ENCODE measurements at places on chromosomes 6 and 20. TPM values are rescaled to one million over a fixed set of nuclear protein-coding genes. Genes with fewer than 3 reads are reported as not detected.

The RTF2 gene
- polyA plus RNA-seq: 101 TPM

The PHACTR1 gene
- 7.0 TPM for polyA plus RNA-seq

The IPCEF1 gene
- polyA plus RNA-seq: 1.2 TPM

The SEMG1 gene
- not detected for polyA plus RNA-seq

The PSORS1C2 gene
- not detected for polyA plus RNA-seq

The NFYA gene
- 23.5 TPM for polyA plus RNA-seq

The NXT1 gene
- polyA plus RNA-seq: 10.5 TPM

The CST4 gene
- polyA plus RNA-seq: not detected

The OPN5 gene
- polyA plus RNA-seq: 0.15 TPM

The SLA2 gene
- polyA plus RNA-seq: 0.32 TPM

The CST2 gene
- not detected for polyA plus RNA-seq

- no peak for DNase-seq
Observed at GRCh38 chr6:40894962-40895799, 143.8 kb downstream of the UNC5CL start.

- DNase-seq: no peak
Observed at GRCh38 chr6:122714059-122714458, 65.5 kb upstream of the FABP7 start.

GRCh38 chr6:150996968-150997367 is 131.5 kb downstream of the MTHFD1L start:
- no peak for DNase-seq

GRCh38 chr6:97059473-97059872 is 134.9 kb downstream of the KLHL32 start:
- DNase-seq: no peak

DNA sequence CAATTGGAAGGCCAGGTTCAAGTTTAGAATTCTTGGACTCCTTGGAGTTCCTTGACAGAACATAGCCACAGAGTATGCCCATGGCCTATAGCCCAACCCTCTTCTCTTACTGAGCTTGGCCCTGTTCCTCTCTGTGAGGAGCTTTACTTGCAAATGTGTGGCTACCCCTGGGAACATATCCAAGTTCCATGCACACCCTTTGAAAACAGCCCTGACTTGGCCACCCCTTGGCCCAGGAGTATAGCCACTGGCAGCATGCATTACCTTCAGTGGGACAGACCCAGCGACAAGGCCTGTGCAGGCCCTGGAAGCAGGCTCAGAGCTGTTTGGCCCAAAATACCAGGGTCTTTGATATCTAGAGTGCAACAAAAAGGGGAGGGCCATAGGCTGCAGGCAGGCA is 19.5 kb upstream of the MAS1 start:
- DNase-seq: no peak

- DNase-seq: no peak
Observed at GRCh38 chr6:100188754-100189153, 194.7 kb upstream of the MCHR2 start.

DNA sequence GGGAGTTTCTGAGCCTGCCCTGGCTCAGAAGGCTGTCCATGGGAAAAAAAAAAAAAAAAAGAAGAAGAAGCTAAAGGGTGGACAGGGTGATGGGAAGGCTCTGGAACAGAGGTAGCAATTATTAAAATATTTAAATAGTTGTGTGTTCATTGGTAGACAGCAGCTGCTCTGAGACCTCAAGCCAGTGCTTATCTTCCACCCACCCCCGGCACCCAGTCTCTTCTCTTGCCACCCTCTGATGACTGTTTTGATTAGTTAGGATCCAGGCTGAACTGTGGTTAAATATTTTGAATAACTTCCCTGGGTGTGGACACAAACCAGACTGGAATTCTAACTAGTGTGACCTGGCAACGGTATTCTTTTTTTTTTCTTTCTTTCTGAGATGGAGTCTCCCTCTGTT is 16.9 kb upstream of the SRSF3 start:
- DNase-seq: no peak

DNA sequence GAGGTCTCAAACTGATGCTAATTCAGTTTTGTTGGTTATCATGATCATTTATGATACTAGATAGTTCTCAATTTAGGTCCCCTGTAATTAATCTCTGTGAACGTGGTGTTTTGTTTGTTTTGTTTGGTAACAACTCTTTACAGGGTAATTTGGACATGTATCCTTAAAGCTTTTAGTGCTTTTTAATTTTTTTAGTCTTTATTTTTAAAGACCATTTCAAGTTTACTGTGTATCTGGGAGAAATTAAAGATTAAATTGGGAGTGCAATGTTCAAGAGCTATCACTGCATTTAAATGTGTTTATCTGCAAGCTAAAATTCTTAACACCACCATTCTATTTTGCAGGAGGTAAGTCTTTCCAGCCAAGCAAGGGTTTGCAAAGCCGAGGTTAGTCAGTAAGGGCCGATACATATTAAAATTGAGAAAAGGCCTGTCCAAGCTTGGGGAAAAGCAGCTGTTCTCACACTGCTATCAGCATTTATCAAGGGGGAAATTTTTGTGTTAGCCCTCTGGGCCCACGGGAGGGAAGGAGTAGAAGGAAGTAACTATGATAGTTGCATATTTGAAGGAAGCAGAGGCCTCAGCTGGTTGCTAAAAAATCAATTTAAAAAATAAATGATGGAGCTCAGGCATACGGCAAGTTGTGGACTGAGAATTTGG is 59.3 kb upstream of the ZNF217 start:
- no peak for DNase-seq

DNA sequence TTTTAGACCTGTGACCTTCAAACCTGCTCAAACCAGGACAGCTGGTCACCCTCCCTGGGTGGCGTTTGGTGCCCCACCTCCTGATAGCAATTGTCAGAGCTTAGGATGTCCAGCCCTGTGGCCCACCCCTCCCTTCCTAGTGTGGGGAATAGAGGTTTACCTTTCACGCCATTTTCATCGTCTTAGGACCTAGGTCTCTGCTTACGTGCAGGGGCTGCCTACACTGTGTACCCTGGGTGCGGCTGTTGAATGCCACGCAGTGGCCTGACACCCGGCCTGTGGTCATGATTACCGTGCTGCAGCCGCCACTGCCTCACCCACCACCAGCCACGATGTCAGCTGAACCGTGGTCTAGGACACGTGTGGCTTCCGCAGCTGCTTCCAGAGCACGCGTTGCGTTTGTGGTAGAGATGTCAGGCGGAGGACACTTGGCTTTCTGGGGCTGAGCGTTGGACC is 157.3 kb downstream of the DTNBP1 start:
- no peak for DNase-seq

GRCh38 chr6:110776413-110776812 is 38.9 kb downstream of the CDK19 start:
- DNase-seq: no peak

DNA sequence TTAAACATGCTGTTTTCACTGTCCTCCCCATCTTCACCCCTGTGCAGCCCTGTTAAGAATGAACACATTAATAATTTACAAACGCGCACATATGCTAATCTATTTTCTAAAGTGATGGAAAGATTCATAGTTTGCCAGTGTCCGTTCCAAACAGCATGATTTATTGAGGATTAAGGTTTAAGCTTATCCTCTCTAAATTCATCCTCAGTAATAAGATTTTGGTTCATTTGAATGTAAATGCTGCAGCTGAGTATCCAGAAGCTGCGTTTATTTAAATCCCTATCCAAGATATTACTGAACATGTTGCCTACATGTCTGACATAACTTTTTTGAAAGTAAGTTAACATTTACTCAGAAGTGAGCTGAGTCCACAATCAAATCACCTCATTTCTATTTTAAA is 42.8 kb upstream of the FAM135A start:
- no peak for DNase-seq

- DNase-seq: peak; percentile 5
Observed at GRCh38 chr6:104183816-104184435, 675.8 kb downstream of the HACE1 start.

DNA sequence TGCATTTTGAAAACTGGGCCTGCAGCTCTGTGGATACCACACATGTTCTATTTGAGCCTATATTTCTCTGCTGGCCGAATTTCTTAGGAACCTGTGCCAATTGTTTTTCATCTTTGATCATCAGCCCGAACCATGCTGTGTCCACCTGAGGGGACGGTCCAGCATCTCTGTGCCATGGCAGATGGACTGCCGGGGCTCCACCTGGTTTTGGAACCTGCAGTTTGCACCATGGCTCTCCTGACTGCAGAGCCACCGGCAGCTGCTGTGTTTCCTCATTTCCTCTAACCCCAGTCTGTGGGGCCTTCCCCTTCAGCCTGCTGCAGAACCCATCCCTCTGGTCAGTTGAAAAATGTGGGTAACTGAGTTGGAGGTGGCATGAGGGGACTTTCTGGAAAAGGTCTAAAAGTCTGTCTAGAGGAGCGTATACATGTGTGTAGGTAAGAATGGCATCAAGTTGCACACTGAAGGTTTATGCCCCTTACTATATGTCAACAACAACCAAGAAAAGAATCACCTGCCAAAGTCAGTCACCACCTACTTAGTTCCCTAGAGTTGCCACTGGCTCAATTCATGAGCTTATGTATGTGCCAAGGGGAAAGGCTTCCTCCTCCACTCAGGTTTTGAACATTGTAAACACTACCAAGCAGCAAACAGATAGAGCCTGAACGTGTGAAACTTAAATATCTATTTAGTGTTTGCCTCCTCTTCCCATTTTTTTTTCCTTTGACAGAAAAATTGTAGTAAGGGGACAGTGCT is 548.2 kb downstream of the PRKN start:
- DNase-seq: no peak

- no peak for DNase-seq
Observed at GRCh38 chr20:34941226-34941625, 14.4 kb downstream of the GSS start.

DNA sequence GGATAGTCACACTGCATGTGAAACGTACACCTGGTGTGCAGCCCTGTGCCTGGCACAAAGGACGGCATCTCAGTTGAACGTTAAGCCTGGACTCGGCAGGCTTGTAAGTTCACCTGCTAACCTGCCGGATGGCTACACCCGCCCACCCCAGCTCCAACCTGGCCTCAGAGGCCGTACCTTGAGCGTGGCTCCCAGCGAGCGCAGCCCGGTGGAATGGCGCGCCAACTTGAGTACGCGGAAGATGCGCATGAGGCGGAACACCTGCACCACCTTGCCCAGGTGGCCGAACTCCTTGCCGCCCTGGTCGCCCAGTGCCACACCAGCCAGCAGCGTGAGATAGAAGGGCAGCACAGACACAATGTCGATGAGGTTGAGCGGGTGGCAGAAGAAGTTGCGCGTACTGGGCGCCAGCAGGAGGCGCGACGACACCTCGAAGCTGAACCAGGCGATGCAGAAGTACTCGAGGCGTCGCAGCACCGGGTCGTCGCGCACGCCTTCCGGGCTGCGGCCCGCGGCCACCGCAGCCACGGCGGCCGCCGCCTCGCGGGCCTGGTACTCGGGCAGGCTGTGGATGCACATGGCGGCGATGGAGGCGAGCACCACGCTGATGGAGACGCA is 3.3 kb downstream of the KCNS1 start:
- DNase-seq: no peak

- DNase-seq: no peak
Observed at GRCh38 chr6:57127763-57128162, 37.8 kb downstream of the ZNF451 start.

GRCh38 chr20:15546525-15547023 is 1026.7 kb downstream of the KIF16B start:
- no peak for DNase-seq

- DNase-seq: no peak
Observed at GRCh38 chr6:147546501-147547368, 38.2 kb downstream of the SAMD5 start.

GRCh38 chr6:13383328-13384163 is 55.2 kb upstream of the TBC1D7 start:
- no peak for DNase-seq

GRCh38 chr6:16108921-16109658 is 19.8 kb upstream of the MYLIP start:
- no peak for DNase-seq
